GM04504 (cell line): ENCODE measurements at places on chromosomes 13 and 19.
A peak's percentile ranks its signal among the peaks of the same experiment; 100 is the strongest.

GRCh38 chr19:49699364-49699763 is 8.4 kb downstream of the CPT1C start:
- no peak for DNase-seq

DNA sequence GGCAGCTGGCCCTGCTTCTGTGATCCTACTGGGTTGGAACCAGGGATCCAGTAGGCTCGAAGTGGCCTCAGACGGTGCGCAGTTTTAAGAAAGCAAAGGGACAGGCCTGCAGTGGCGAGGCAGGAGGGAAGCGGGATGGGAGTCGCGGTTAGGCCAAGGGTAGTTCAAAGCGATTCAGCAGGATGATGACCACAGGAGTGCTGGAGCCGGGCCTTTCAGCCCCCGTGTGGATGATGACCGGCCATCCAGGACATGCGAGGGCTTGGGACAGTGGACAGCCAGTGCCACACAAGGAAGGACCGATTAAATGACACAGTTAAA is 854 bp downstream of the RNASEH2B start:
- no peak for DNase-seq

- DNase-seq = no peak
Observed at GRCh38 chr13:34638897-34639296, 303.2 kb upstream of the NBEA start.

DNA sequence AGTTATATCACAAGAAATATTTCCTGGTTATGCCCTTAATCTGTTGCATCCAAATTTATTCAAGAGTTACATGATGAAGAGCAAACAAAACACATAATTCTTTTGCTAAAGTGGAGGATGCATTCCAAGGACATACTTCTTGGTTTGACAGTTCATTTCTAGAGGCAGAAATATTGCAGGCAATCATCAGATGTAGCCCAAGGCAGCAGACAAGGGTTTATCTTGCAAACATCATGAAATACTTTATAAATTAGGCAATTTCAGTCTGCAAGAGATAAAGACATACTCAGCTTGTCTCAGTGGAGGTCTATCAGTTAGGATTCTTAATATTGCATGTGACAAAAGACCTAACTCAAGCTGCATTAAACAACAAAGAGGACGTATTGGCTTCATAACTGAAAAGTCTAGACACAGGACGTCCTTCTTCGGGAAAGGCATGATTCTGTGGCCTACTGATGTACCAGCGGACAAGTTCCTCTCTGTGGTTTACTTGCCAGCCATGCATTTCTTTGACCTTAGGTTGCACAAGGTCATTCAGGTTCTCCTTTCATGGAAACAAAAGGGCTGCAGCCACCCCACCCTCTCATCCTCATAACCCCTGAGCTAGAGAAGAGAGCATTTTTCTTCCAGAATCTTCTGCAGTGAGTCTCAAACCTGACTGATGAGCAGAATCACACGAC is 204.1 kb downstream of the KATNAL1 start:
- DNase-seq = no peak

- DNase-seq = no peak
Observed at GRCh38 chr13:98480915-98481877, 95.7 kb downstream of the STK24 start.

DNA sequence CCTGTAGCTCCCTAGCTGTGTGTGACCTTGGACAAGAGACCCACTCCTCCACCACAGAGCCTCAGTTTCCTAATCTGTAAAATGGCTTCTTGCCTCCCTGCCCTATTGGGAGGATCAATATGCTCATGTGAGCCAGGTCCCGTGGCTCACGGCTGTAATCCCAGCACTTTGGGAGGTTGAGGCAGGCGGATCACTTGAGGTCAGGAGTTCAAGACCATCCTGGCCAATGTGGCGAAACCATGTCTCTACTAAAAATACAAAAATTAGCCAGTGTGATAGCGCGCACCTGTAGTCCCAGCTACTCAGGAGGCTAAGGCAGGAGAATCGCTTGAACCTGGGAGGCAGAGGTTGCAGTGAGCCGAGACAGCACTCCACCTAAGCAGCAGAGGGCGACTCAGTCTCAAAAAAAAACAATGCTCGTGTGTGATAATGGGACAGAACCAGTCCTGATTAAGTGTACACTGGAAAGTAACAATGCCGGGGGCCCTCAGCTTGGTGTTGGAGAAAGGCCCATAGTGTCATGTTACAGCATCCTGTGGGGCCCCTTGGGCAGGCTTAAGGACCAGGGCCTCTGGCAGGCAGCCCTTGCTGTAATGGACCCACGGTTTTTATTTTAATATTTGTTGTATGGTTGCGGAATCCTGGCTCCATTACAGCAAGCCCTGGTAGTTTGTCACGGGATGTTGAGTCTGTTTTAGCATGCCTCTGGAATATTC is 6.8 kb downstream of the RPS11 start:
- peak; percentile 65 for DNase-seq

DNA sequence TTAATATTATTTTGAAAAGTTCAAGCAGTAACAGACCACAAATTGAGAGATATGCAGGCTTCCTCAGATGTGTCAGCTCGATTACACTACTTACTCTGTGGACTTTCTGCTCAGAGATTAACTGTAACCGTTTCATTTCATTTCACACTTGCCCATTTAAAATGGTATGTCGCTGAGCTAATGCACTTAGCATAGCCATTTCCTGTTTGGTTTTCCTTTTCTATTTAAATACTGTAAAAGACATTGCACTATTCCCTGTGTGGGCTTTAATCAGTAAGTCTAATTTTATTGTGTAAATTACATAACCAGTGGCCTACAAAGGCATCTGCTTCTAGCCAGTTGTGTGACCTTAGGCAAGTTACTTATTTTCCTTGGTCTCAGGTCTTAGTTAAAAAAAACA is 237.6 kb downstream of the LACC1 start:
- DNase-seq = no peak
